ENCODE measurements at places on chromosomes 16 and 17.
A peak's percentile ranks its signal among the peaks of the same experiment; 100 is the strongest.

DNA sequence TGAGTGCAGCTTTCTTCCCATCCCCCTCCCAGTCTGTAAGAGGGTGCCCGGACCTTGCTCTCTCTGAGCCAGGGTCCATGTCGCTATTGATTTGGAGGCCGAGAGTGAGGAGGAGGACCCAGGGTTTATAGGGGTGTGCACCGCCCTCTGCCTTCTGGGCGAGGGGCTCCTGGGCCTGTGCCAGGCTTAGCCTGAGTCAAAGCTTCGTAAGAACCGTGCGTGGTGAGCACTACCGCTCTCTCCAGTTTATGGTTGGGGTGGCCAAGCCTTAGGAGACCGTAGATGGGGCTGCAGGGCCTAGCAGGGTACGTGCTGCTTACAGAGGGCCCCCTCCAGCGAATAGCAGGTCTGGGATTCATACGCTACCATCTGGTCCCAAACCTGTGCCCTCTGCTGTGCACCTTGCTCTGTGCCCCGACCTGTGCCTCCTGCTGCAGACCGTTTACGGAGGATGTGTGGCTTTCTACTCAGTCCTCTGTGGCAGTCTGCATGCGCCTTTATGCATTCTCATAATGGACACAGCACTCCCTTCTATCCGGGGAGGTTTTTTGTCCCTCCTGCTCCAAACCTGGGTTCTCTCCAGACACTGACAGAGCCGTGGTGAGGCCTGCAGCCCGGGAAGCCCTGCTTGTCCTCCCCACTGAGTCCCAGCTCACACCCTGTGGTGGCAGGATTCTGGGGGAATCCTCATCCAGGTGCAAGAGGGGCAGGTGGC is 54.7 kb downstream of the PGS1 start:
- DNase-seq: no peak

DNA sequence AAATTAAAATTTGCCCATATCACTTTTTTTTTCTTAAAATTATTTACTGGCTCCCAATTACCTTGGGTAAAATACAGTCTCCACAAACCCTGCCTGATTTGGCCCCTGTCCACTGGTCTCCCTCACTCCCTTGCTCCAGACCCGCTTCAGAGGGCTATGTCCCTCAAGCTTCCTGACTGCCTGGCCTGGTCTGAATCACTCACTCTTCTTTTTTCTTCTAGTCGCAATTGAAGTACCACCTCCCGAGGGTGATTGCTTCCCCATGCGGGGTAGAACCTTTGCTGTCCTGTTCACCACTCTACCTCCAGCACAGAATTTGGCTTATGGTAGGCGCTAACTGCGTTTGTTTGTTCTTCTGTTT is 598 bp upstream of the PGAP3 start:
- no peak for DNase-seq

DNA sequence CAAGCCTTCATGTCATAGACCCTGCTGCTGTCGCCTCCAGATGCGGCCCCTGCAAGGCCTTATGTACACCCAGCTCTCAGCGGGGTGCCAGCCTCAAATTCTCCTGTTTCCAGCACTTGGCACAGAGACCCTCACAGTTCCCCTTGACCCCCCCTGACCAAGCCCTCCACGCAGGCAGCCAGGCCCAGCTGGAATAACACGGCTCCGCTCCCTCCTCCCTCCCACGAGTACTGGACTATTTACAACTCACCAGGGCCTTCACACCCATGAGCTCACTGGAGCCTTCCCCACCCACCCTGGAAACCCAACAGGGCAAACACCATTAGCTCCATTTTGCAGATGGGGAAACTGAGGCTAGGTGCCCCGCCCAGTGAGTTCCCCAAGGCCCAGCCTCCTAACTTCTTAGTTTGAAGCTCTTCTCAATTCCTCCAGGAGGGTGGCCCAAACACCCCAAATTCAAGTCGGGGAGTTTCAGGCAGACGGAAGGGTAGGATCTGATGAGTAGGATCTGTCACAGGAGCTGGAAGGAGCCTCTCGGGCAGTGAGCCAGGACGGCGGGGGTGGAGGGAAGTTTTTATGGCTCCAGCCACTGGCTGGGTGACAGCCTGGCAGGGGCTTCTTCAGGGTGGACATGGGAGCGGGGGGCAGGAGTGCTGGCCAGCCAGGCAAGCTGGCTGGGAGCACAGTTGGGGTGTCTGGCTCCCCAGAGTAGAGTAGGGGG is 17.5 kb upstream of the DLX4 start:
- no peak for DNase-seq

DNA sequence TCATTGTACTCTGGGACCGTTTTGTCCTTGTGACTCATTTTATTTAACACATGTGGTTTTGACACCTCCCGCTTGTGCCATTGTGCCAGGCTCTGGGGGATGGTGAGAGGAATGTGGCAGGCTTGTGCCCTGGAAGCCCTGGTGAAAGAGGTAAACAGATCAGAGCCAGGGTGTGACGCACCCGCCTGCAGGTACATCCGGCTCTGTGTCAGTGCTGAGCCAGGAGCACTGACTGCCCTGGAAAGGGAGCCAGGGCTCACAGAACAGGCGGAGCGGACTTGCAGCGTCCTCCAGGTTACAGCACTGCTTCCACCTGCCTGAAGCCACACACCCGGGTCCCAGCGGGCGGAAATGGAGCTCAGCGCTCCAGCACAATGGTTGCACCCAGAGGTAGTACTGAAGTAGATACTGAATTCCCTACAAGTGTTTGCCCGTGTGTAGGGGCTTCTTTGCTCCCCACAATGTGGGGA is 30.6 kb downstream of the CDRT15 start:
- peak; percentile 73 for DNase-seq

DNA sequence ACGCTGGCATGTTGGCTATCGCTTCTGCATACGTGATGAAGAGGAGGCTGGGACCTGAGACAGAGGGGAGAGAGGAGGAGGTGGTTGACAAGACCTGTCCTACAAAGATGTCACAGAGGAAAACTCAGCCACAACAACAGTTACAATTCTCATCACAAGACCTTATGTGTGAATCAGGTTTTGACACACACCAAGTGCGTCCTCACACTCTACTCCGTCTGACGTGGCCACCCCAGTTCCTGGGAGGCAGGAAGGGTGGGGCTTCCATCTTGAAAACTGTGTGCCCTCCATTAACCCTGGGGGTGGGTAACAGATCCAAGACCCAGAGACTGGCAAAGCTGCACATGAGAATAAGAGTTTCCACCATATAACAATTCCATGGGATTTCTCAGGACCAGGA is 24.1 kb downstream of the SLC6A4 start:
- no peak for DNase-seq

GRCh38 chr17:55496094-55496881 is 15.0 kb downstream of the SMIM36 start:
- no peak for DNase-seq

DNA sequence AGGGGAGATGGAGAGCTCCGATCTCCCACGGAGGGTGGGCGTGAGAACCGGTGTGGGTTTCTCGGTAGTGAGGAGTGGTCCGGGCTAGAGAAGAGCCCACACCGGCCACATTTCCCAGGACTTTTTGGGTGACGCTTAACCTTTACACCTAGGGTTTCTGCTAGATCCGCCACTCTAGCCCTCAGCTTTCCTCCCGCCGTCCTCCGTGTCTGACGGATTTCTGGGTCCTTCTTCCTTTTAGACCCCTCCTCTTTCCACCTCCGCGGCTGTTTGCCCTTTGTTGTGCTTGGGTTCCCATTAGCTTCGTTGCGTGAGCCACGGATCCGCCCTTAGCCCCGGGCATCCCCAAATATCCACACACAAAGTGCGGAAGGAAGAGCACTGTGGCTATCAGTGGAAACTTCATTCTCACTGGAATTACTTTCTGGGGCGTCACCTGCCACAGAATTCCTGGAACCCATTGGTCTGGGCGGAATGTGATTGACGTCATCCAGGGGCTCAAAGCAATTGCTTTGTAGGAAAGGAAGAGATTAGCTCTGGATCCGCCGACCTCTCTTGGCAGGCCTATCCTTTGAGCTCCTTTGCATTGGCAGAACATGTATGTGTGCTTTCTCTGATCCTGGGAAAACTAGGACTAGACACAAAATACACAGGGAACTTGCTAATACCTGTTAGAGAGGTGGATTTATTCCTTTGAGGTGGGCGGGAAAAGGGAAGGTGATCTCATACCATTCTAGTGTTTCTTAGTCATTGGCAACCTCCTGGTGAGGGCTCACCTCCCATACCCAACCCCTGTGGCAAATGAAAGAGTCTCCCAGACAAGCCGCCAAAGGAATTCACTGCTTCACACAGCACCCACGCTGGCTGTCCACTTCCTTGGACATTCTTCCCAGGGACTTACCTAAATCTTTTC is 654 bp downstream of the TNFAIP1 start:
- DNase-seq: peak; percentile 49

GRCh38 chr17:21524211-21524591 is 148.0 kb downstream of the KCNJ12 start:
- DNase-seq: no peak

- no peak for DNase-seq
These were observed 31.3 kb upstream of the TOX3 start for GRCh38 chr16:52578007-52578828.

GRCh38 chr16:11743308-11744074 is 834 bp upstream of the TXNDC11 start:
- peak; percentile 45 for DNase-seq

- DNase-seq: no peak
These were observed 140.5 kb upstream of the WSCD1 start for GRCh38 chr17:5929721-5930120.

DNA sequence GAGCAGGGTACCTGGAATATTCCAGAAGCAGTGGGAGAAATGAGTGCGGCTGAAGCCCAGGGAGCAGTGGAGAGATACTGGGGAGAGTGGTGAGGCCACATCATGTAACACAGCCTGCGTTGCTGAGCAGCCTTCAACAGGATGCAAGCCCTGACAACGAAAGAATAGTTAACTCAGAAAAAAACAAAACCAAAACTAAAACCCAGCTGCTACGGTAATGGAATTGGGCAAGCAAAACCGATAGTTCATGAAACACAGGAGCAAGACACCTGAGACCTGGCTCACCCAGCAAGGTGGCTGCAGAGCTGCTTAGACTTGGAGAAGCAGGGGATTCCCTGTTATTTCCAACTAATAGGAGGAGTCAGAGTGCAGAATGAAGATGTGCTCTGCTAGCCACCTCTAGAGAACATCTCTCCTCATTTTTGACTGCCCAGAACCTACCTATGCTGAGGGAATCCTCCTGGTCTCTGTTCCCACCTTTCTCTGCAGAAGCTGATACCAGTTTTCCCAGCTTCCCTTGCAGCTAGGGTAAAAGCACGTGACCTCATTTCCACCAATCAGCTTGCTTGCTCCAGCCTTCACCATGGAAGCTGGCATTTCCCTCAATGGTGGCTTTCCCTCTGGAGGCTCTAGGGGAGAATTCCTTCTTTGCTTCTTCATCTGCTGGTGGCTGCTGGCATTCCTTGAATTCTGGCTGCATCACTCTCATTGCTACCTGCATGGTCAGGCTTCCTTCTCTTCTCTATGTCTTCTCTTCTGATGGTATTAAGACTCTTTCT is 59.4 kb upstream of the XYLT1 start:
- peak; percentile 41 for DNase-seq

DNA sequence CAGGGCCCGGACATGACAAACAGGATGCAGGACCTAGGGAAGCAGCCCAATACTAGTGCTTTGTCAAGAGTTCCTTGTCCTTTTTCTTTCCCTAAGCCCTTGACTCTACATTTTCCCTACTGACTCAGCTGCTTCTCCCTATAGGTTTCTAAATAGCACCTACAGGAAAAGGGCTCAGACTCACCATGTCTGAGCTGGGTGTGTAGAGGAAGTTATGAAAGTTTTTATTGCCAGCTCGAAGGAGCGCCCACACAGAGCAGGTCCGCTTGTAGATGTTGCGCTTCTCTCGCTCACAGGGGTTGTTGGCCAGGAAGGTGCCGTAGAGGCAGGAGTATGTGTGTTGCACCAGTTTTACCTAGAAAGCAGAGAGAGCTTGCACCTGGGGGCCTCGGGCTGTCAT is 10.6 kb downstream of the MTMR4 start:
- DNase-seq: no peak

DNA sequence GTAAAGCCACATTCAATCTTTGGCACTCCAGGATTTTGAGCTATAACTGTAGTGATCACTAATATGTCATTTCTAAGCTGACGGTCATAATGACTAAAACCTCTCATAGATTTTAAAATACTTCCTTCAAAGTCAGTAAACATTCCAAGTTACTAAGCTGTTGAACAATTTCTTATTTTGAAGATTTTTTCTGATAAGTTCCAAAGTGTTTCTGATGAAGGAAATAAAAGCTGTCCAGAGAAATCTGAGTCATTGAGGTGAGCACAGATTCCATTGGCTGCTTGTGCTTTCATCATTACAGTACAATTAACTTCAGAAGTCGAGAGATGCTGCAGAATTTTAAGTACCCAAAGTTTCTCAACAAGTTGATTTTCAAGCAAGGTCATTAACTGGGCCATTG is 23.9 kb downstream of the NLRC5 start:
- no peak for DNase-seq

- no peak for DNase-seq
These were observed 155.6 kb downstream of the STX8 start for GRCh38 chr17:9419932-9420453.

- peak; percentile 84 for DNase-seq
These were observed 217.3 kb downstream of the RBFOX3 start for GRCh38 chr17:79393358-79394052.

DNA sequence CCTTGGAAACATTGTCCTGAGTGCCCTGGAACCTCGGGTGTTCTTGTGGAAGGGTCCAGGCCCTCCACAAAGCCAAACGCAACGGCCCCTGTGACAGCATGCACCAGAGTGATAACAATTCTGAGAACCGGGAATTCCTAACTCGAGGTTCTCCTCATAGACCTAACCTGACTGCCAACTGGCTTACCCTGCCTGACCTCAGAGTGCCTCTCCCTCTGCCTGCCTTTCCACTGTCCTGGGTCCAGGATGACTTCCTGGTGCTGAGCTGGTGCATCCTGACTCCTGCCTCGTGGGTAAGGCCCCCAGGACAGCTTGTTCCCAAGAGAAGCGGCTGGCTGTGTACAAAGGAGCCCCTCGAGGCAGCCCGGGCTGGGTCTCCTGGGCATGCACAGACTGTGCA is 51.8 kb downstream of the SRL start:
- DNase-seq: no peak

DNA sequence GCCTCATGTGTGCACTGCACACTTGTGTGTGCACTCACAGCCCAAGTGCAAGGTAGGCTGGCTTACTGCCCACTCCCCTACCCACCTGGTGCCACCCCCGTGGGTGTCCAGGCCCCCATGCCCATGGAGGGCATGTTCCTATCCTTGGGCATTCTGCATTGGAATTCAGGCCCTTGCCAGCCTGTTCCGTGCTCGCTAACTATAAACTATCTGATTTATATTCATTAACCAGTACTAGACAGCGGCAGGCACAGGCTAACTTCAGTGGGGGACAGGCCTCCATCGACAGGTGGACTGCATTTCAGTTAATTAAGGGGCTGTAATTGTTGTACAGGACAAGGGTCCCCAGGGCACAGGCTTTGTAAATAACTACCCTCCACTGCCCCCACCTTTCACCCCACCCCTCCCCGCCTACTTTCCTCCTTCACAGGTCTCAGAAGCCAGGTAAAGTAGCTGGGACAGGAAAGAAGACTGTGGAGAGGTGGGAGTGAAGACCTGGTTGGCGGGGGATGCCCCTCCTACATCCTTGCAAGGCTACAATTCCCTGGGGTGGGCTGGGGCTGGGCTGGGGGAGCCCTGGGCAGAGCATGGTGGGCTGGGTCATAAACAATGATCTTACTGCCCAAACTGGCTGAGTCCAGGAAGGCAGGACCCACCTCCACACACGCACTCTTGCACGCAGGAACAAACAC is 119.0 kb upstream of the LHX1 start:
- no peak for DNase-seq
